ENCODE measurements at places on chromosomes 2 and 18. TPM values are rescaled to one million over a fixed set of nuclear protein-coding genes. Genes with fewer than 3 reads are reported as not detected.

- DNase-seq, result no peak
- no peaks in the 10 kb centered on the region for H3K27me3 ChIP-seq
- no peak overlapping the region for H3K4me3 ChIP-seq
- H3K4me1 ChIP-seq, result peaks cover 9% of the 10 kb centered on the region
- H3K36me3 ChIP-seq, result peaks cover 13% of the 10 kb centered on the region
Measured at GRCh38 chr18:13676471-13676870, 49.9 kb downstream of the FAM210A start.

DNA sequence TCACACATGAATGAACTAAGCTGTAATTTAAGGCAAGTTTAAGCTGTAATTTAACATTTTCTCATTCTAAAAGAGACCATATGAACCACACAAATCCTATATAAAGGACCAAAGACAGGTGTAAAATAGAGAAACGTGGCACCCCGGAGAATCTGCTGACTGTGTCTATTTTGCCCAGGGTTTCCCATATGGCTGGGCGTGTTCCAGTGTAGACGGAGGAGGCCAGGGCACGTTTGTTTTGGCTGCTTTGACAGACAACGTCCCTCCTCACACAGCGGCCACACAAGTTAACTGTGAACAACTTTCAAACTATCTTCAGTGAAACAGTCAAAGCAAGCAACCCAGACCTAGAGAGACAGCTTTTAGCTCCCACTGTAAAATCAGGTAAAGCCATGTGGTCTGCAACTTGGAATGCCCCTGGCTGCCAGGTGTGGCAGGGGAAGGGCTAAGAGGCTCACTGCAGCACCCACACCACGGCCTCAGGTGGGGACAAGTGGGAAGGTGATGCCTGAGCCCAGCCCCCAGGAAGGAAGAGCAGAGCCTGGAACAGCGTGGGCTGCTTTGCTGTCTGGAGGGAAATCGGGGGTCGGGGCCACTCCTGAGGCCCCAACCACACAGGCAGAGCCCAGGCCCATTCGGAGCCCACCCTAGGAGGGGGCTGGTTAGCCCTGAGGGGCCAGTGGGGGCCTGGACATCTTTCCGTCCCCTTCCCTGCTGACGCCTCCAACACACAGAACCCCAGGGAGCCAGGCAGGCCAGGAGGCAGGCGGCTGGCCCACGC, 40.7 kb downstream of the SLC66A2 start:
- H3K27me3 ChIP-seq, result no peaks in the 10 kb centered on the region
- H3K36me3 ChIP-seq, result peaks cover 37% of the 10 kb centered on the region
- no peak for DNase-seq

- H3K4me3 ChIP-seq, result no peak overlapping the region
- no peaks in the 10 kb centered on the region for H3K27me3 ChIP-seq
- peaks cover 15% of the 10 kb centered on the region for H3K4me1 ChIP-seq
- DNase-seq, result peak; percentile 66
Measured at GRCh38 chr2:234135750-234136221, 85.3 kb downstream of the SPP2 start.

GRCh38 chr2:12014088-12014960, 267.9 kb downstream of the LPIN1 start:
- H3K4me1 ChIP-seq, result peaks cover 8% of the 10 kb centered on the region
- H3K4me3 ChIP-seq, result no peak overlapping the region
- no peak overlapping the region for H3K27ac ChIP-seq
- H3K27me3 ChIP-seq, result no peaks in the 10 kb centered on the region

The PPM1G gene
- total RNA-seq, result 163 TPM

The CACNB4 gene
- 6.0 TPM for total RNA-seq

The MTCL1 gene
- 18.4 TPM for total RNA-seq

The SERPINB4 gene
- not detected for total RNA-seq

The ERICH2 gene
- not detected for total RNA-seq

Data from neural crest cell (in vitro differentiated cells).